Naive B cell (primary cell): ENCODE measurements at places on chromosomes 3 and 15. TPM values are rescaled to one million over a fixed set of nuclear protein-coding genes. Genes with fewer than 3 reads are reported as not detected.

The KCNMB2 gene
- polyA plus RNA-seq = not detected

The STXBP5L gene
- polyA plus RNA-seq = not detected

- peak; percentile 24 for DNase-seq
Observed at GRCh38 chr3:11290743-11291680, 18.8 kb downstream of the ATG7 start.

GRCh38 chr3:192494174-192494573 lies 233.2 kb downstream of the FGF12 start:
- peak; percentile 42 for DNase-seq

GRCh38 chr3:116872688-116873087 lies 163.1 kb downstream of the TUSC7 start:
- DNase-seq = no peak
